Thymus (tissue), 14 donors: ENCODE measurements at places on chromosomes 12 and 14. TPM values are rescaled to one million over a fixed set of nuclear protein-coding genes. Genes with fewer than 3 reads are reported as not detected.
A peak's percentile ranks its signal among the peaks of the same experiment; 100 is the strongest.

DNA sequence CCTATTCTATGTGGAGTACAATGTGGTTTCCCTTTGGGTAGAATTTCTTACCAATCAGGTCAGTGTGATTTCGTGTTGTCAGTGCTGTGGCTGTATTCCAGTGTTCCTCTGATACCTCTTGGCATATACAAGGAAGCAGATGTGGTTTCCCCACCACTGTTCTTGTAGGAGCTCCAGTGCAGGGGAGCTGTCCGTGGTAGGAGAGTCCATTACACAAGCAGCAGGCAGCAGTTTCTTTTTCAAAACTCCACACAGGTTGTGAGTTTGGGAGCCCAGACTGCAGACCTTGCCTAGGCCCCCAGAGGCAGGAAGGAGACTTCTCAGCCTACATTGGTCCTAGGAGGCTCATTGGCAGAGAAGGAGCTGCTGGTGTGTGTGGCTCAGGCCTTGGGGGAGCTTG is 452.8 kb downstream of the AACS start:
- no peak for DNase-seq

DNA sequence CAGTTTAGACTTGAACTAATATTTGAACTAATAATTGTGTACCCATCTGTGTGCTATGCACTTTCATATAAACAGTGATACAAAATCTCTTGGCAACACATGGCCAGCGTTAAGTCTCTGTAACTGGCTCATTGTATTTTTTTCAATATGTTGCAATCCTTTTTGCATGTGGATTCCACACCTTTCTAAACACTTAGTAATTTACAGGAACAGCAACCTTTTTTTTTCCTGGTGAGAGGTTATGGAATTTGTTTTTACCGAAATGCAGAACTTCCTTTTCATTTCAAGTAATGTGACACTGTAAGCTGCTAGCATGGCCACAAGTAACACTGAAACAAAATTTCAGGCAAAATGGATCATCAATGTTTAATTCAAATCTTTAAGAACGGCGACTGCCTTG is 45.4 kb upstream of the EPS8 start:
- DNase-seq, result no peak

KCNH3 gene
- 1.4 TPM for total RNA-seq

DNA sequence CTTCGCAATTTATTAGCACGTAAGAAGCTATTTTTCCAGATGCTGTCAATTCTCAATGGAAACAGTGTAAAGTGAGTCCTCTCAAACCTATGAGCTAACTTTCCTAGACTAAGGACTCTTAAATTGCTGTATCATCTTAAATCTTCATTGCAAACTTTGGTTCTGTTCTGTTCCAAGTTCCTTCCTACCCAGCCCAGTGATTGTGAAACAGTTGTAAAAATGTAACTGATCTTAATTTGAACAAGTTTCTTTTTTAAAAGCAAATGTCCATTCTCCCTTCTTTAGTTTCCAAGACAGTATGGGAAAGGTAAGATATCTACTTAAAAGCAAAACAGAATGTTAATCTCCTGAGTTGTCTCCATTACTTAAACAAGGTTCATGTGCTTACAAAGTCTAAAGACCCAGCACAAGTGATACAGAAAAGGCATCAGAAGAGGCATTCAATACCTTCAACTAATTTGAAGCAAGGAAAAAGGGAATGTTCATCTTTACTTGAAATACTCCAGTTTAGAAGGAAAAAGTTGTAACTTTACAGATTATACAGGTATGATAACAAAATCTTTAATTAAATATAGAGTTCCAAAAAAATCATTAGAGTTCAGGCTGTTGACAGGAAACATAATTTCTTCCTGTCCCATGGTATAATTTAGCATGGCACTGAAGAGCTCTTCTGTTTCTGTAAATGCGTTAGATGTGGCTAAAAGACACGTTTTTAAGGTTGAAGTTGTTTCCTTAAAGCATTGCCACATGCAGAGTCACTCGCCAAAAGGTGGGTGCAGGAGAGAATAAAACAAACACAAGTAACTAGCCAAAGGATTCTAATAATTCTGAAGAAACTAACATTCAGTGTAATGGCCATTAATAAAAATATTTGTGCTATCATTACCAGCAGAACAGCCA is 101.5 kb upstream of the USP15 start:
- DNase-seq, result peak; percentile 32

GRCh38 chr12:80869264-80869663 is 68.5 kb downstream of the LIN7A start:
- DNase-seq, result no peak

DNA sequence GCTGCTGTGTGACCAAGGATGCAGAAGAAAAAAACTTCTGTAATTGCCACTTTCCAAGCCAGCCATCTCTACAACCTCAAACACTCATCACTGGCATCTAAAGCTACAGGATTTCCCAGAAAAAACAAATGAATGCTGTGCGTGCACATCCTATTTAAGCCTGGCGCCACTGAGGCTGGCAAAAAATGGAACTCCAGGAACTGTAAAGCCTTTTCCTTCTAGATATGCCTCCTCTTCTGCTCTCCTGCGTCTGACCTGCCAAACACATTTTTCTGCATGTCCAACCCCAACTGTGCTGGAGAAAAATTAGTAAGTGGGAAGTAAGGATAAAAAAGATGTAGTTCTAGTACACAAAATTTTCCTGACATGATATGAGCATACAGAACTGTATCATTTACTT is 184.9 kb downstream of the ITPR2 start:
- no peak for DNase-seq

DACT1 gene
- 9.3 TPM for total RNA-seq

OVCH1 gene
- 0.19 TPM for total RNA-seq

- no peak for DNase-seq
Measured at GRCh38 chr12:42129595-42130204, 15.0 kb downstream of the GXYLT1 start.

- DNase-seq, result no peak
Measured at GRCh38 chr14:97381309-97381708, 584.1 kb downstream of the VRK1 start.
